Stimulated activated CD4-positive, alpha-beta T cell treated with anti-CD3 and anti-CD28 coated beads, Interleukin-15, amount 100 ng/mL, for 48 hours (primary cell): ENCODE measurements at places on chromosomes 13 and 19.

- DNase-seq: no peak
These were observed 6.2 kb downstream of the PRKD2 start for GRCh38 chr19:46710687-46711086.

DNA sequence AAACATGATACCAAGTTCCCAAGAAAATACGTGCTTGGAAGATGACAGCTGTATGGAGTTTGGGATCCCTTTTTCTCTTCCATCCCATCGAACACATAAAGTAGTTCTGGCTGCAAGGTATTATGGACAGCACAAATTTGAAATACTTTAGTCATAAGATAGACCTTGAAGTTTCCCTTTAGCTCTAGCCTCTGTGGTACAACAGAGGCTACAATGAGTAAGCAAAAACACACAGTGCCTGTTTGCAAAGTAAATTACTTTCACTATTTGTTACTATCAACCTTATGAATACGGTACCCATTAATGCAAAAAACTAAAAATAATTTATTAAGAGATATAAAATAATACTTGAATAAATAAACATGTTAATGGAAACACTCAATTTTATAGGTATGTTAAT is 21.0 kb upstream of the LRCH1 start:
- DNase-seq: no peak

DNA sequence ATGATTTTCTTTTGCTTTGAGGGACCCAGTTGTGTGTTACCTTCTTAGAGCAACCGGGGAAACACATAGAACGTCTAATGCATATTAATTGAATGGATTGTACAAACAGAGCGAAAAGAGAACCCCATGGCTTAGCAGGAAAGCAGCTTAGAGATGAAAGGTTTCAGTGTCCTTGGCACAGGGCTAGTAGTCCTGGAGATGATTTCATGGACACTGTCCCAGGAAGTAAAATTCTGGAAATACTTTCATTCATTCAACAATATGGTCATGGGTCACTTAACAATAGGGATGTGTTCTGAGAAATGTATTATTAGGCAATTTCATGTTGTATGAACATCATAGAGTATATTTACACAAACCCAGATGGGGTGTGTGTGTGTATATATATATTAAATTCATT is 9.7 kb upstream of the FUT2 start:
- DNase-seq: no peak

- no peak for DNase-seq
These were observed 8.6 kb downstream of the LILRA6 start for GRCh38 chr19:54233941-54234340.

- no peak for DNase-seq
These were observed 17.3 kb upstream of the UQCR11 start for GRCh38 chr19:1622541-1622940.

DNA sequence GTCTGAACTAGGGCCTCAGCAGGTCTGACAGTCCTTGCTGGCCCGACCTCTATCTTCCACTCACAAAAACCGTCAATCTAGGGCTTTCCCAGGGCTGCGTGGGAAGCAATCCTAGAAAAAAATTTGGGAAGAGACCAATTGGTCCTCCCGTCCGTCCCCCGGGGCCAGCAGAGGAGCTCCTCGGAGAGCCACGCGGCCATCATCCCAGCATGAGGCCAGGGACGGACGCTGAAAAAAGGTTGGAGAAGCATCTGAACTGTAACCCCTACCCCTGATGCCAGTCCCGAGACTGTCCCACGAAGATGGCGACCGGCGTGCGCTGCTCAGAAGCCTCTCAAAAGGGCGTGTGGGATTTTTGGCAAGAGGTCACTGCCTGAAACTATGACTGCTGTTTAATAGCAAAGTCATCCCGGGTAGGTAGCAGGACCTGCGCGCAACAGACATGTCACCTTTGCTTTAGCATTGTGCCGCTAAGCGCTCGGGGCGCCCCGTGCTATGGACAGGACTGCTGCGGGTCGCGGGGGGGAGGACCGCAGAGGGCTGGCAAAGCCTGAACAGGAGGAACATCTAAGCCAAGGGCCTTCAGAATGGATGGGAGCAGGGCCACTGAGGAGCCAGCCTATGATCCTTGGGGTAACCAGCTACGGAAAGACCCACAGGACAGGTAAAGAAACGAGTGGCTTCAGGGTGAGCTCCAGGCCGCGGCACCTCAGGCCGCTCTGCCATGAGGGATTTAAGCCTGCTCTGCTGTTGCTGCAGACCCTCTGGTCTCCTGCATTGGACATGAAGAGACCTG is 10.6 kb downstream of the AKAP8 start:
- DNase-seq: no peak
